ENCODE measurements at places on chromosomes 4 and X.

- DNase-seq = peak; percentile 9
These were observed 13.1 kb upstream of the EOLA1 start for GRCh38 chrX:149527705-149528104.

DNA sequence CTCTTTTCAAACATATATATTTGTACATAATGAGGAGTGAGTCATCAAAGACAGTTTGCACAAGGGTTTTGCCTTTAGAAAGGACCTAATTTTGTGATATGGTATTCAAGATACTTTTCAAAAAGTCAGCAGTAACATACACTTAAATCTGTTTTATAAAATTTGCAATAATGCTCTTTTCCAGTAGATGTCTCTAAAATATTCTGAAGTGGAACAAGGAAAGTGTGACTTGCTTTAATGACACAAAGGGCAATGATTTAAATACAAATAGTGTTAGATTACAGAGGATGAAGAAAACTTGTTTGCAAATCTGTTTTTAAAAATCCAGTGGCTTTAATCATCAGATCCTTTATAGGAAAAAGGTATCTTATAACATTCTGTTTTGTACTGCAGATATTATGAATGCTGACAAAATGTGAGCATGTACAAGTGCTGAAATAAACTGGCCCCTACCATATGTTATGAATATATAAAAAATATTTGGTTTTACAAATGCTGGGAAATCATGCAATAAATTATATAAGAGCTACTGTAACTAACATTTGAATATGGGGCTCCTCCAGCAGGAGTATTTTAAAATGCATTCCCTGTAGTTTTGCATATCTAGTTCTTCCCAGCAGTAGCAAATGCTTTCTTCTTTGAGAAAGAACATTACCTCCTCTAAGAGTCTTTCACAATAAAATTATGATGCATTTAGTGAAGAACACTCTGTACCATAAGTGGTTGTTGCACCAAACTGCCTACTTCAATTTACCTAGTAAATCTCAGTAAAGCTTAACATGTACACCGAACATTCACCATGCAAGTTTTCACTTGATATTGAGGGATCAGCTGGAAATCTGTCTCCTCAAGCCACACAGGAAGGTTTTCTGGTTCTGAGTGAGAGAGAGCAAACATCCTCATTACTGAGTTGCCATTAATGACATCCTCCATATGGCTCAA, 20.2 kb downstream of the MMRN1 start:
- DNase-seq = no peak

- DNase-seq = no peak
These were observed 115.9 kb downstream of the MAGEC2 start for GRCh38 chrX:142089193-142089592.

DNA sequence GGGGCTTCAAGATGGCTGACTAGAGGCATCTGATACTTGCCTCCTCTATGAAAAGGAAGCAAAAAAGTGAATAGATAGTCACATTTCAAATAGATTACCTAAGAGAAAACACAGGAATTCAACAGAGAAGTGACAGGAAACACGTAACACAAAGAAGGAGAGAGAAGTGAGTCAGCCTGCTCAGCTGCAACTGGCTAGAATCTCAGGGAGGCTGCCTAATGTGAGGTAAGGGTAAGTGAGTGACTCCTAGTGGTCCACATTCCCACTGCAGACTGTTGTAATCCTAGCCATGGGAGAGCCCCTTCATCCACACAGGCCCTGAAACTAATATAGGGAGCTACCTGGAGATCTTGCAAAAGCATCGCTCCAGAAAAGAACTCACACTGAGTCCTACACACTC, 179.2 kb downstream of the SLC7A11 start:
- DNase-seq = no peak

GRCh38 chr4:180923486-180923885, 1319.7 kb upstream of the TENM3 start:
- DNase-seq = no peak

DNA sequence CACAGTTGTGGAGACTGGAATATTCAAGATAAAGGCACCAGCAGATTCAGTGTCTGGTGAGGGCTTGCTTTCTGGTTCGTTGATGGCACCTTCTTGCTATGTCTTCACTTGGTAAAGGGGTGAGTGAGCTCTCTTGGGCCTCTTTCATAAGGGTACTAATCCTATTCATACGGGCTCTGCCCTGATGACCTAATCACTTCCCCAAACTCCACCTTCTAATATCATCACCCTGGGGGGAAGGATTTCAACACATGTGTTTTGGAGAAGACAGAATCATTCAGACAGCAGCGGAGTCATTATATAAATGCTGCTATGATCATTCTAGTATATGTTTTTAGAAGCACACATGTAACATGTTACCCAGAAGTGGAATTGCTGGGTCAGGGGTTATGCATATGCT, 295.3 kb upstream of the CTSO start:
- DNase-seq = no peak

- DNase-seq = no peak
These were observed 22.7 kb downstream of the FABP2 start for GRCh38 chr4:119299260-119299671.

GRCh38 chr4:40446839-40447238, 111.7 kb downstream of the CHRNA9 start:
- no peak for DNase-seq

DNA sequence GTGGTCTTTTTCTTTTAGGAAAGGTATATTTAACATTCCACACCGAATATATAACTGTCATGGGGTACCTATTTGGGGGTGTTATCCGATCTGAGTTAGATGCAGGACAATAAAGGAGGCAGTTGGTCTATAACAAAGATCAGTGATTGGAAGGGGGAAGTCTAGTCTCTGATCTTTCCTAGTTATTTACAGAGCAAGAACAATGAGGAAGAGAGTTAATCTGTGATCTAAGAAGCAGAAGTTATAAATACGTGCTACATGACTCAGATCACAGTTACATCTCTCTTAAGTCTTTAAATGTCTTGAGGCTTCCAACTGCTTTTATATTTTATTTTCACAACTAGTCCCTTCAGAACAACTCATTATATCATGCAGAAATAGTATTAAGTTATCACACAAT, 33.2 kb upstream of the ARMCX4 start:
- DNase-seq = no peak

GRCh38 chrX:1215123-1215823, 2.8 kb upstream of the CRLF2 start:
- DNase-seq = no peak

- DNase-seq = no peak
These were observed 75.9 kb upstream of the CAMK2D start for GRCh38 chr4:113837397-113837796.

DNA sequence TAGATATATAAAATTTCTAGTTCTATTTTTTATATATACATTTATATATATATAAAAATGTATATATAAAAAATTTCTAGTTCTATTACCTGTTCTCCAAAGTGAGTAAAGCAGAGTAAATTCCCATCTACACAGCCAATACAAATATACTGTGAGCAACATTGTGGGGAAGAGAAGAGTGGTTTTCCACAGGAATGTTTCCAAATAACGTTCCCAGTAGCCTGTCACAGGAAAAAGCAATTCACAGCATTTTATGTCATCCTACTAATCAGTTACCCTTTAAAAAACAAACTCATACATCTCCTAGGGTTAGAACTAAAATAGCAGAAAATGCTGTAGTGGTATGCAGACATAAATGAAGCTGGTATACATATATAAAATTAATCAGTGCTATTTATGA, 44.5 kb downstream of the AASDH start:
- DNase-seq = no peak

- no peak for DNase-seq
These were observed 252.4 kb upstream of the FAT4 start for GRCh38 chr4:125062115-125063050.

GRCh38 chr4:118361192-118361591, 8.4 kb upstream of the PRSS12 start:
- DNase-seq = no peak

DNA sequence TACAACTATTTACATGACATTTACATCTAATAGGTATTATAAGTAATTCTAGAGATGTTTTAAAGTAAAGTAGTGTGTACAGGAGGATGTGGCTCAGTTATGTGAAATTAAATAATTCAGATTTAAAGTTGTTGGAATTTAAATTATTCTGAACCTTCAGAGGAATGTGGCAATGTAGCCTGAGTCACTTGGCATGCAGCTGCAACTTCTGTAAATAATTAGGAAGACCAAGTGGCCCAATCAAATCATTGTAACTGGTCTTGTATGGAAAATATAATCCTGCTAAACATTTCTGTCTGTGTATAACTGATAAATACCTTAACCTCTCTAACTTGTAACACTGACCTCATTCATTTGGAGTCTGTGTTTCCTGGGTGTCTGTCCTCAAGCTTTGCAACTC, 828.9 kb downstream of the GLUD2 start:
- no peak for DNase-seq

GRCh38 chr4:38711066-38711465, 47.1 kb downstream of the KLF3 start:
- no peak for DNase-seq

DNA sequence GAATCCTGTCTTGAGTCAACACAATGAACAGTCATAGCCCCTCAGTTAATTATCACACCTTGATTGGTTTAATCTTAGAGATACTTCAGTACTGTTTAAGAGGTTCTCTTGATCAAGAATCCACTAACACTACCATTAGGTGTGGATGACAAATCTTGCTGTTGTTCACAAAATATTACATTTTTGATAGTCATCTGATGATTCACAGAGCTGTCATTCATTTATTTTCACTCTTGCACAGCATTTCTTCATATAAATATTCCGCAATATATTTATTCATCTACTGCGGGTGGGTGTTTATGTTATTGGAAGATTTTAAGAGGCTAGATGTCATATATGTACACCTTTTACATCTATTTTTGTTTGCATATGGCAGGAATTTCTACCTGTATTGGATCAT, 1138.1 kb upstream of the PRKX start:
- no peak for DNase-seq

- peak; percentile 13 for DNase-seq
These were observed 2.8 kb upstream of the SAP30 start for GRCh38 chr4:173367946-173368345.

GRCh38 chr4:74031576-74031975, 6.9 kb downstream of the CXCL3 start:
- no peak for DNase-seq

- no peak for DNase-seq
These were observed 31.1 kb downstream of the EFHC2 start for GRCh38 chrX:44312421-44312820.

- DNase-seq = no peak
These were observed 51.6 kb upstream of the IL2 start for GRCh38 chr4:122508083-122508482.

GRCh38 chrX:103681443-103681842, 5.1 kb downstream of the MORF4L2 start:
- DNase-seq = no peak

- no peak for DNase-seq
These were observed 177.2 kb downstream of the AFAP1 start for GRCh38 chr4:7762376-7763030.

- DNase-seq = no peak
These were observed 1.3 kb downstream of the SH3TC1 start for GRCh38 chr4:8200302-8200975.

GRCh38 chr4:108940634-108941033, 177.8 kb upstream of the ETNPPL start:
- DNase-seq = no peak

DNA sequence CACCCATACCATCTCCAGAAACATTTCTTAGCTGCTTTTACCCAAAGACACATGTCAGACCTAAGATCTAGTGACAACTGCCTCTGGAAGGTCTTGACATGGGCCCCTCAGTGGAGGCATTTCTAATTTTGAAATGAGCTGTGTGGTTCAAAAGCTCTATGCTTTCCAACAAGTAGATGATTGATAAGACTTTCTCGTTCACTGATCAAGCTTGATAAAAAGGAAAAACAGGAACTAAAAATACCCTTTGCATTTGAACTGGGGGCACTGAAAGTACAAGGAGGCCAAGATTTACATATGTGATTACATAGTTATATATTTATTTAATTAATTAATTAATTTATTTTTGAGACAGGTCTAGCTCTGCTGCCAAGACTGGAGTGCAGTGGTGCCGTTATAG, 61.3 kb upstream of the SCOC start:
- no peak for DNase-seq

DNA sequence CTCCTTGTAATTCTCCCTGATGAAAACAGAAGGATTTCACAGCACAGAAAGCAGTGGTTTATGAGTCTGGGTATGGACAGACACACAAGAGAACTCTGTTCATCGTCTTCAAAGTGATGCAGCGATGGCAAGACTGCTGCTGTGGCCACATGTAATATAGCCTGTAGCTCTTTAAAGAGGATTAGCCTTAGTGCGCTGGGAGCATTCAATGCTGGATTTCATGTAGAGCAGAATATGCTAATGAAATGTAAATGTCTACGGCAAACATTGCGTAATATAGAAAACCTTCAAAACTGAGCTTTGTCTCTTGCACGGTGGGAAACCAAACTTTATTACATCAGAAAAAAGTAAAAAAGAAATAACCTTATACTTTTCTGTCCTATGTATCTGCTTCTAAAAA, 42.9 kb downstream of the ALPK1 start:
- no peak for DNase-seq

- DNase-seq = no peak
These were observed 45.0 kb upstream of the RAB40AL start for GRCh38 chrX:102892103-102892502.

- DNase-seq = no peak
These were observed 139.9 kb upstream of the USP9X start for GRCh38 chrX:40945361-40945713.

- DNase-seq = no peak
These were observed 70.6 kb downstream of the DHX15 start for GRCh38 chr4:24513718-24514117.

- DNase-seq = no peak
These were observed 201.7 kb downstream of the FAM133A start for GRCh38 chrX:93875621-93876282.

DNA sequence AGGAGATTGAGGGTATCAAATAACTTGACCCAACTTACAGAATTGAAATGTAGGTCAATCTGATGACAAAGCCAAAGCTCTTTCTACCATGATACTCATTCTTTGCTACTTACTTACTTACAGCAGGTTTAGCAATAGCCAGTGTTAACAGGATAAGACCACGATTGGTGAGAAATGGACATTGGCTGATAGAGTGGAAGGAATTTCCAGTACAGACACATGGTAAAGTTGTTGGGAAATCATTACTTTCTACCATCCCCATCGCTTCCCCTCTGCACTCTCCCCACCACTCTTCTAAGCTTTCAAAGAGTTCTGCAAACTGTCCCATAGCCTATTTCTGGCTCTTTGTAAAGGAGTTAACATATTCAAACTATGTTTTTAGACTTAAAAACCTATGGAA, 119.7 kb downstream of the CHRNA9 start:
- DNase-seq = no peak

DNA sequence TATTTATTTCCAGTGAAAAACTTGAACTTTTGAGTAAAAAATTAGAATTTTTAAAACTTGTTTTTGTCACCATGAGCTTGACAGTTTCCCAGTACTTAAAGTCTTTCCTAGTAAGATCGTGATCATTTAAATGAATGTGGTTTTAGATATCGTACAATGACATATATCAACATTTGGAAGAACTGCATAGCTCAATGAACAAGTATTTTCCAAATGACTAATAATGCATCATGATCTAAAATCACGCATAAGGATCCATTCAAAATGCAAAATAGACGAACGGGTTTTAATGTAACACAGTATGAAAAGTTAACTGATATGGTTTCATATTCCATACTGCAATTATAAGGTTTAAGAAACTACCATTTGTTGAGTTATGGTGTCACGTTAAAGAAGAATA, 4.1 kb upstream of the NDNF start:
- no peak for DNase-seq

GRCh38 chr4:5361968-5362367, 310.7 kb downstream of the STK32B start:
- DNase-seq = no peak
